ENCODE measurements at places on chromosomes 12 and 14. TPM values are rescaled to one million over a fixed set of nuclear protein-coding genes. Genes with fewer than 3 reads are reported as not detected.

RPS6KL1 gene
- total RNA-seq, result 1.7 TPM

- H3K27me3 ChIP-seq, result no peaks in the 10 kb centered on the region
- no peaks in the 10 kb centered on the region for H3K4me1 ChIP-seq
- H3K36me3 ChIP-seq, result no peaks in the 10 kb centered on the region
- H3K27ac ChIP-seq, result no peak overlapping the region
- no peak for DNase-seq
- H3K4me3 ChIP-seq, result no peak overlapping the region
Observed at GRCh38 chr12:113889891-113890581, 76.1 kb downstream of the RBM19 start.

GRCh38 chr14:84783511-84783910 is 746.4 kb upstream of the FLRT2 start:
- H3K36me3 ChIP-seq, result no peaks in the 10 kb centered on the region
- H3K27ac ChIP-seq, result no peak overlapping the region
- H3K27me3 ChIP-seq, result no peaks in the 10 kb centered on the region
- no peaks in the 10 kb centered on the region for H3K4me1 ChIP-seq
- H3K4me3 ChIP-seq, result no peak overlapping the region

DNA sequence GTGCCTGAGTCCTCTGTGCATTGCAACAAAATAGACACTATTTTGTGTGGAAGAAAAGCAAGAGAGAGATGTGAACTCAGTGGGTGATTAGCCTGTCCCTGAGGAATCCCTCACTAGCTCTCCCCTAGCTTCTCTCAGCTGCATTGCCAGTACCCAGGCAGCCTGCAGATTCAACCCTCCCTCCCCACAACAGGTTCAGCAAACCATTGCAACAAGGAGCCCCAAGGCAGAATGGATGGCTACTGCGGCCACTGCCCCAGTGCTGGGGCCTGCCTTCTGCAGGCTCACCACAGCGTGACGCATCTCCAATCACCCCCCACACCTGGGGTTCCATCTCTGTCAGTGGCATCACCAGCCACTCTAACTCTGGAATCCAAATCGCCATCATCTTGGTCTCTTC is 2.3 kb downstream of the CRACR2A start:
- no peaks in the 10 kb centered on the region for H3K27me3 ChIP-seq
- peaks cover 10% of the 10 kb centered on the region for H3K4me1 ChIP-seq
- no peak for DNase-seq

DNA sequence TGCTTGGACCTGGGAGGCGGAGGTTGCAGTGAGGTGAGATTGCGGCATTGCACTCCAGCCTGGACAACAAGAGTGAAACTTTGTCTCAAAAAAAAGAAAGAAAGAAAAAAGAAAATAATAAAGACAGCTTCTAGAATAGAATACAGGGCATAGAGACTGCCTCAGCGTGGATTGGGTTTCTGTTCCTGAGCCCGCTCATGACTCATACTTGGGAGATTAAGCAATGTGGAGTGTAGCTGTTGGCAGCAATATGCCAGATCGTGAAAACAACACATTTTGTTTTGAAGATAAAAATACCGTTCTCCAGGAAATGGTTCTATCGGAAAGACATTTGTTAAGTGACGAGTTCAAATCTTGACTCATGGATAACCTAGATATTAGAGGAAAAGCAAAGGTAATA is 67.2 kb downstream of the GLT1D1 start:
- H3K27ac ChIP-seq, result no peak overlapping the region
- no peak overlapping the region for H3K4me3 ChIP-seq
- no peaks in the 10 kb centered on the region for H3K27me3 ChIP-seq
- no peaks in the 10 kb centered on the region for H3K36me3 ChIP-seq

- H3K27me3 ChIP-seq, result no peaks in the 10 kb centered on the region
- H3K27ac ChIP-seq, result no peak overlapping the region
- DNase-seq, result no peak
Observed at GRCh38 chr12:100868487-100868886, 73.9 kb downstream of the ANO4 start.

GRCh38 chr12:93990832-93991803 is 157.3 kb upstream of the PLXNC1 start:
- DNase-seq, result no peak
- H3K4me3 ChIP-seq, result no peak overlapping the region
- H3K4me1 ChIP-seq, result no peaks in the 10 kb centered on the region
- no peaks in the 10 kb centered on the region for H3K27me3 ChIP-seq
- no peak overlapping the region for H3K27ac ChIP-seq
- H3K36me3 ChIP-seq, result no peaks in the 10 kb centered on the region

GRCh38 chr12:90111791-90112580 is 403.3 kb upstream of the ATP2B1 start:
- no peak overlapping the region for H3K4me3 ChIP-seq
- H3K4me1 ChIP-seq, result no peaks in the 10 kb centered on the region
- H3K27me3 ChIP-seq, result no peaks in the 10 kb centered on the region
- no peaks in the 10 kb centered on the region for H3K36me3 ChIP-seq
- no peak overlapping the region for H3K27ac ChIP-seq

DNA sequence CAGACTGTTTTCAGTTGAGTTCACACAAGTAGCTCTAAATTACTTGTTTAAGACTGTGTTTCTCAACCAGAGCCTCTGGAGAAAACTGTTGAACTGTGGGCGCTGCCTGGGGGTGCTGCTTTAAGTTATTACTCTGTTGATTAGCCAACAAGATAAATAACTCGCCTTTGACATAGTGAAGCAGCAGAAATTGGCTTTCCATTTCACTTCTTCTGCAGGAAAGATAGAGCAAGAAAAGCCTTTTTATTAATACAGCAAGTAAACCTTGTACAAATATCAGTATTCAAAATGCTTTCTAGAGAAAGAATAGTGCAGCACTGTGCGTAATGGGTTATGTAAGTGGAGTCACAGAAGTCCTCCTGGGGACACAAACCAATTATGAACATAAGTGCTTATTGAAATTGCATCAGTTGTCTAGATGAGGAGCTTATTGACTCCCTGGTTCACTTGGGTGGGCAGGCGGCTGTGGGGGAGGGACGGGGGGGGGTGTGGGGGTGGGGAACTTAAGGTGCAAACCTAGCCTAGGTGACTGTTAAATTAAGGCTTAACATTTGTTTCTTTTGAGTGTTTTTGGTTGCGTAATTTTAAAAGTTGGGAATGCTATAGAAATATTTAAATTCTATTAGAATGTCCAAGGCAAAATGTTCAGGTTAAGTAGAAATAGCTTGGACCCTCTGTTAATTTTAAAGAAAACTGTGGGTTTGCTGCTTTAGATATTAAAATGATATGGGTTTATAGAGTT is 6.3 kb downstream of the FRS2 start:
- peak overlapping the region; percentile 67 for H3K27ac ChIP-seq
- H3K4me1 ChIP-seq, result peaks cover 34% of the 10 kb centered on the region
- H3K4me3 ChIP-seq, result no peak overlapping the region
- H3K27me3 ChIP-seq, result no peaks in the 10 kb centered on the region

DNA sequence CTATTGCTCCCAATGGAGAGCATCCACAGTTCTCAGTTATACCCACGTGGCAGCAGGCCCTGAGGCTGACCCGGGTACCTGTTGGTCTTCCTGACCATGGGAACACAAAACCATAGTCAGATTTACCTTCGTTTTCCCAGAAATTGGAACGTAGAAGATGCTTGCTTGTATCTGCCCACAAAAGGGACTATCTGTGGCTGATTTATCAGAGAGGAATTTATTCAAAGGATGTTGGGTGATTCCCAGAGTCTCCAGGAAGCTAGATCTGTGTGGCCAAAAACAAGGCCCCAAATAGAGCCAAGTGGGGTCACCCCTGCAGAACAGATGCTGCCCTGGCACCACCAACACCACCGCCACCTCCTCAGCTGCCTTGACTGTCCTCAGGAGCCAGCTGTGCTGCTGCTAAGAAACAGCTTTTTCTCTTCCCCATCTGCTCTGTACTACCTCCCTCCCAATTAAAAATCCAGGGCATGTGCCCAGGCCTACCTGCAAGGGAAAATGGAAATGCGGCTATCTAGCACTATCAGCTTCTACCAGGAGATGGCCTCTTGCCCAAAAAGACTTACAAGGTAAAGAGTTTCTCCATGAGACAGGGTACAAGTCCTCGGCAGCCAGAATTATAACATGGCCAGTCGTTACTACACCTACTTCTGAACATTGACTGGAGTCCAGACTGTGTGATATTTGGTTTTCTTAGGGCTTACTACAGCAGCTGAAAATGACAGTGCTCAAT is 128.6 kb upstream of the PLEKHG7 start:
- H3K27me3 ChIP-seq, result no peaks in the 10 kb centered on the region
- H3K36me3 ChIP-seq, result no peaks in the 10 kb centered on the region
- H3K27ac ChIP-seq, result no peak overlapping the region
- DNase-seq, result no peak
- H3K4me1 ChIP-seq, result no peaks in the 10 kb centered on the region

DNA sequence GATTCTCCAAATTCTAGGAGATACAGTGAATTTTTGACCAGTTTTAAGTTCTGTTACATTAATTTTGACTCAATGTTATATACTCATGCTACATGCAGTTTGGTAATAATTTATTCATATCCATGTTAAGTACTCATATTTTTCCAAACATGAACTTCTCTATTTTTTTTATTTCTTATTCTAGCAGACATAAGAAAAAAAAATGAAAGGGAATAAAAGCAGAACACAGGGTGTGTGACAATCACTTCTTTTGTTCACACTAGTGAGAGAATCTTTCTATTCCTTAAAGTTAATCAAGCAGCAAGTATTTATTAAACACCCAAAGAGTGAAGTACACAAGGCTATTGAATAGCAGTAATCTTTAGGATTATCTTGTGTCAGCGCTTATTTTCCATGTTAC is 171.1 kb upstream of the ATP2B1 start:
- H3K27ac ChIP-seq, result no peak overlapping the region
- H3K4me1 ChIP-seq, result peaks cover 20% of the 10 kb centered on the region
- no peaks in the 10 kb centered on the region for H3K36me3 ChIP-seq
- H3K27me3 ChIP-seq, result no peaks in the 10 kb centered on the region
- no peak overlapping the region for H3K4me3 ChIP-seq

Data from esophagus squamous epithelium (tissue), 5 donors.